ENCODE measurements at places on chromosomes 5 and 9.

DNA sequence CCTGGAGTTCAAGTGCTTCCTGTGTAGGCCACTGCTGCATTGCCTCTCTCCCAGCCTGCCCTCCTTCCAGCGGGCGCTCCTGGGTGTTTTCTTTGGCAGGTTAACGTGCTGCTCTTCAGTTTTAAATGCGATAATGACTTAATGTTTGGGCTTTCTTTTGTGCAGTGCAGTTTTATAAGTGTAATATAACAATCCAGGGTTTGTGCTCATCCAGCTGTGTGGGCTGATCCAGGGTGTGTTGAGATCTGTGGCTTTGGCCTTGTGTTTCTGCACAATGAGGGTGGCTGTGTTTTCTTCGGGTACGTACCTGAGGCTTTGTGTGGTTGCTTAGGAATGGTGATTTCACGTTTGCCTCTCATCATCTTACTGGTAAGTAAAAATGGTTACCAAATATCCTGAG is 50.6 kb downstream of the PCSK5 start:
- no peak for DNase-seq

- DNase-seq, result no peak
These were observed 991.8 kb upstream of the CTNND2 start for GRCh38 chr5:12896086-12896485.

- peak; percentile 21 for DNase-seq
These were observed 281.6 kb downstream of the CRB2 start for GRCh38 chr9:123637606-123637944.

DNA sequence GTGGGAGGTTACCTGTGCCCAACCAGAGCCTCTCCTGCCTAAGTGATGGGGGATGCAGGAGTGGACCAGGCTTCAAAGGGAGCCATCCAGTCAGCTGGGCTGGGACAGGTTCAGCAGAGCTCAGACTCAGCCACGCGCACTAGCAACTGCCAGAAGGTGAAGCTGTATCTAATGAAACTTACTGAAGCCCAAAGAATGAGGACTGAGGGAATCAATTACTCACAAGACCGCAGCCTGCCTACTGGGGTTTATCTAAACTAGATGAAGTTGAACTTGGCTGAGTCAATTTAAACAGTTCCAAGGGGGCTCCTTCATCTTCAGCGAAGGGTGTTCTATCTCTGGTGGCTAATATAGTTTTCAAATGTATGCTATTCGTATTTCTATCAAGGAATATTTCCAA is 11.4 kb downstream of the HAND1 start:
- no peak for DNase-seq

DNA sequence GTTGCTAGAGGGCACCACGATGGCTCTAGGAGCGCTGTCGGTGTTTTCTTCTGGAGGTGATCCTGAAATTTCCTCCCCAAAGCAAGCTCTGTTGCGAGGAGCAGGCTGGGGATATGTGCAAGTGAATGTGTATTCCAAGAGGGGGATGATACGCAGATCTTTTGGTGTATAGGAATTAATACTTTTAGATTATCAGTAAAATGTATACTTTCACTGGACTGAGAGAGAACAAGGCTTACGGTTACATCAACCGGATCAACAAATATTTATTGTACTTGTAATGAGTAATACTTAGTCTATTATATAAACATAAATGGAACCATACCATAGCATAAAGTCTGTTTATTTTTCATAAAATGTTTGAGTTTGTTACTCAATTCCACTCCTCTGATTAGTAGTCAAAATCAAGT is 632 bp upstream of the PRKAA1 start:
- DNase-seq, result no peak

DNA sequence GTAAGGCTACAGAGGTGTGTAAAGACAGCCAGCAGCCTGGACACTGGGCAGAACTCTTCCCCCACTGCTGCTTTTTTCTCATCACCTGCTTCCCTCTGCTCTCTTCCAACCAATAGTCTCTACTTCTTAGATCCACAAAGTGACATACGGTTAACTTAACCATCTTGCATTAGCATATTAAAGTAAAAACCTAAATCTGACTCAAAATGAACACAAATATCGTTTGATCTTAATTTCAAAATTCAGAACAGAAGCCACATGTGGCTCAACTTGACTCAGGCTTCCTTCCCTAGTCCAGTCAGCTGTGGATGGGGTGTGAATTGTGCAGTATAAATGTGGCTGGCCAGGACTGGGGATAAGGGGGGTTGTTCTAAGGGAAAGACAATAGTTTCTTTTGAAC is 114.3 kb downstream of the STARD4 start:
- DNase-seq, result no peak

- DNase-seq, result no peak
These were observed 1.0 kb upstream of the ZCCHC7 start for GRCh38 chr9:37119360-37119759.

DNA sequence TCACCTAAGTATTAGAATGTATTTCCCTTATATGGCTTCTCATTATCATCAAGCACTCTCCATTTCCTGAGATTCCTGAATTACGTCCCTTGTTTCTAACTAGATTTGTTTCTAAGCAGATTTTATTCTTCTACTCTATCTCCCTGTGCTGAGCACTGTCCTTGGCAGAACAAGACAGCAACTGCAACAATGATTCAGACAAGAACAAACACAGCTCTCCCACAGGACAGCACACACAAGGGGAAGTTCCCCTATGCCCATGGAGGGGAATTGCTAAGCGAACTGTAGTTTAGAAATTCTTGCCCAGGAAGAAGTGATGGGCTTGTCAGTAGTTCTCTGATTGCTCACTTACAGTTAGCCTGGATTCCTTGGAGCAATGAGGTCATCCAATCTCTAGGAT is 759.9 kb downstream of the DTWD2 start:
- no peak for DNase-seq

DNA sequence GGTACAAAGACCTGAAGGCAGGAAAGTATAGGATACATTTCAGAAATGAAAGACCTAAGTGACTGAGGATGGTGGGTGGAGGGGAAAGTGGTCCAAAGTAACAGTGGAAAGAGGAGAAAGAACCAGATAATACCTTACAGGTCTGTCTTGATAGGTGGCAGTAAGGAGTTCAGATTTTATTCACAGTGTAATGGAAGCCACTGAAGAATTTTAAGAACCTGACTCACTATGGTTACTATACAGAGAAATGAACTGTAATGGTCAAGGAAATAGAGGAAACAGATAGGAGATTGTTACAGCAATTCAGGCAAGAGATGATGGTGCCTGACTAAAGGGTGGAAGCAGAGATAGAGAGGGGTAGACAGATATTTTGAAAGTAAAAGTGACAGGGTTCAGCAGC is 46.5 kb downstream of the EPB41L4A start:
- DNase-seq, result no peak

Measured in AG20443 (cell line).